ENCODE measurements at places on chromosomes 16 and 17.

DNA sequence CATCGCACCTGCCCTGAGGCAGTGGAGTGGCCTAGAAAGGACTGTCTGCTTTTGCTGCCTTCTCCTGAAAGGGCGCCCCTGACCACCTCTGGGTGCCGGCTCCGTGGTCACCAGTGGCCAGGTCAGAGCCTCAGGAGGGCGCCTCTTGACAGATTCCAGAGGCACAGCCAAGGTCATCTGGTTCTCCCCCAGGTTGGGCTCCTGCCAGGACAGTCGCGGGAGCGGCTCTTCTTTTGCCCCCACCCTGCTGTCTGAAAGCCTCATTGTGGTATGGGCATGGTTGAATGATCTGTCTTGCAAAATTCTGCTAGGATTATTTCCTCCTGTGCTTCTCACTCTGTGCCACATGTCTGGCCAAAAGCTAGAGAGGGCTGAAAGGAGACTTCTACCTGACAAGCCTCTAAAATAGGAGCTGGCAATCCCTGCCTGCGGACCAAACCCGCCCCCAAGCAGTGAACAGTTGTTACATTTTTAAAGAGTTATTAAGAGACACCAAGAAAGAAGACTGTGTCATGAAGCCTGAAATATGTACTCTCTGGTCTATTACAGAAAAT is 82.8 kb downstream of the SNX29 start:
- DNase-seq = no peak

DNA sequence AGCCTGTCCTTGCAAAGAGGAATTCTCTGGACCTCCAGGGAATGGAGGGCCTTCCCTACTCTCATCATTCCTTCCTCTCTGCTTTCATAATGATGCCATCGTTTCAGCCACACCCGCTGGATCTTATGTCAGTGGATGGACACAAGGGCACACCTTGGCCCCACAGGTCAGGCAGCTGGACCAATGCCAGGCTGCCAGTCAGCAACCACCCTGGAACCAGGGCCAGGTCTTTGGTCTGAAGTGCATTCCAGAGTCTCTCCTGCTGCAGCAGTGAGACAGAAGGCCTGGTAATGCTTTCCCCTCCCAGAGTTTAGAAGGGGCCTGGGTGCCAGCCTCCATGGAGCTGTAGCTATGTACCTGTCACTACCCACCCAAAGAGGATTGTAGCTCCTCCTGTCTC is 7.4 kb downstream of the C1QL1 start:
- no peak for DNase-seq

DNA sequence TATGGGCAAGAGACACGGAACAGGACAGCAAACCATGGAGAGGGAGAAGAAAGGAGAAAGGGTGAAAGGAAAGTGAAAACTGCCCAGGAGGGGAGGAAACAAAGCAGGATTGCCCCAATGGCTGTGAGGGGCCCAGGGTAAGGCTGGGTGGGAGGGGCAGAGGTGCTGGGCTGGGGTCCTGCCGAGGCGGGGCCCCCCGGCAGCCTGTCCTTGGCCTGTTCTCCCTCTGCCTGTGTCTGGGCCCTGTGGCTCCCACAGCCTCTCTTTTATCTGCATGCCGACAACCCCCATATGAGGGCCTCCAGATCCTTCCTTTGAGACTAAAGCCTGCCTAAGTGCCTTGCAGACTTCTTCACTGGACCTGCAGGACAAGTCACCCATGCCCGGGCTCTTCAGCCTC is 15.5 kb downstream of the ZNHIT3 start:
- DNase-seq = no peak

- DNase-seq = no peak
These were observed 22.3 kb upstream of the DHX40 start for GRCh38 chr17:59542960-59543635.

DNA sequence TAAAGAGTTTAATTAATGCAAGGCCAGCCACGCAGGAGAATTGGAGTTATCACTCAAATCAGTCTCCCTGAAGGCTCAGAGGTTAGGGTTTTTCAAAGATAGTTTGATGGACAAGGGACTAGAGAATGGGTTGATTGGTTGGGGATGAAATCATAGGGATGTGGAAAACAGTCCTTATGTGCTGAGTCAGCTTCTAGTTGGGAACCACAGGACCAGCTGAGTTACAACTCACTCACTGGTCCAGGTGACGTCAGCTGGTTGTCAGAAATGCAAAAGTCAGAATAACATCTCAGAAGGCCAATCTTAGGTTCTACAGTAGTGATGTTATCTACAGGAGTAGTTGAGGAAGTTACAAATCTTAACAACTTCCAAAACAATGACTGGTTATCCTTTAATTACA is 47.6 kb downstream of the CPD start:
- DNase-seq = no peak

DNA sequence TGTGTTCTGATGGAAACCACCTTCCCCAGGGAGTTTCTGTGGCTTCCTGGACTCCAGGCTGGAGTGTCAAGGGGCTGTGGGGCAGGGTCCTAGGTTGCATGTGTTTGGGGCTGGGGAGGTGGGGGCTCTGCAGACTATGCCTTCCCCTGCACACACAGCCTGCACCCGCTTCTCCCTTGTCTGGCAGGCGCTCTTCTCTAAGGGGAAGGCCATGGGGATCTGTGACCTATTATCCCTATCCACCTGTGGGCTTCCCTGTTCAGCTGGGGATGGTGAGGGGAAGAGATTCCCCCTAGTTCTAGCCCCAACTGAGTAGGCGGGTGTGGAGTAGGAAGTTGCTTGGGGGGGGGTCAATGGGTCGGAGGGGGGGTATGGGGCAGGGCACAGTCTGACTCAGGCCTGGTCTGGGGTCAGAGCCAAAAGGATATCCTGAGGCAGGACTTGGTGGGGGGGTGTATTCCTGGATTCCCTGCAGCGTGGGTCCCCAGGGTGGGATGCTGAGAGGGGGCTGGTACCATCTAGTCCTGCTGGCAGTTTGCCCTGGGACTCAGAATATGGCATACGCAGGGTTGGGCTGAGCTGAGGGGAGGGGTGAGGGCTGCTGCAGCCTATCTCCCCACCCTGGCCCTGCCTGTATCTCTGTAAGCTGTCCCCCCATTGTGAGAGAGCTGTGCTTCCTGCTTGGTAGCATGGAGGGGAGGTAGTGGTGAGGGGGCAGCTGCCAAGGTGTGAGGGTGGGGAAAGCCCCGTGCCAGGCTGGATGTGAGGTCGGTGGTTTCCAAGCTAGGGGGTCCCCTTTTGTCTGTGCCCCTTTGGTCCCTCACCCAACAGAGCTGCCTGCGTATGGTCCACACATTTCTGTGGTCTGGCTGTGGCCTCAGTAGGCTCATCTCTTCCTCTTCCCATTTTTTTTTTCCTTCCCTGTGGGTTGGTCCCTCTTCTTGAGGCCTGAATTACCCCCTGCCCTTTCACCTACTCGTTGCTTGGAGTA is 14.7 kb downstream of the RARA start:
- DNase-seq = peak; percentile 93

DNA sequence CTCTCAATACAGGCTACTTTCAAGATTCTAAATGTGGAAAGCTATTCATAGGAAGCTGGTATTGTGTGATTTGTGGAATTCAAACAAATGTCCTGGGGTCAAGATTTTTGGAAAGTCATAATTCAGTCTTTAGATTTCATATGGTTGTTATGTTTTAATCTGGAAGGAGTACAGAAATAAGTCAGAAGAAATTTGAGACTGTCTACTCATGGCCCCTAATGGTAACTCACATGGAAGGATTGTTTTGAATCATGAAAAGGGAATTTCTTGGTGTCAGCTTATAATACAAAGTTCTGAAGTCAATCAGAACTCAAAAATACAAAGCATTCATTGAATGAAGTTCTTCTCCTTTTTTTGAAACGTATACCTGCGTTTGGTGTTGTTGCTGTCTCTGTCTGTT is 3.1 kb downstream of the KCNJ2 start:
- DNase-seq = no peak

DNA sequence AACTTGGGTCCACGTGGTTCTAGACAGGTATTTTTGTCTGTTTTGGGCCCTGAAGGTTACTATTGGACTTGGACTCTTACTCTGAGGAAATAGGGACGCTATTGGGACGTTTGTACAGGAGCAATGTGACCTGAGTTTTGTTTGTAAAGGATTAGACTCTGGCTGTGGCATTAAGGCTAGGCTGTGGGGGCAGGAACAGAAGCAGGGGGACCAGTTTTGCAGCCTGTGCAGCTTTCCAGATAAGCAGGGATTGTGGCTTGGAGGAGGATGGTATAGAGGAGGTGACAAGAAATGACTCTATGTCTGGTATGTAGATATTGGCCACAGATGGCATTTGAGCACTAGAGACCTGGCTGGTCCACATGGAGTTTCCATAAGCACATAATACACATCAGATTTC is 12.8 kb downstream of the NOD2 start:
- DNase-seq = no peak
